ENCODE measurements at places on chromosomes 7 and 10.

DNA sequence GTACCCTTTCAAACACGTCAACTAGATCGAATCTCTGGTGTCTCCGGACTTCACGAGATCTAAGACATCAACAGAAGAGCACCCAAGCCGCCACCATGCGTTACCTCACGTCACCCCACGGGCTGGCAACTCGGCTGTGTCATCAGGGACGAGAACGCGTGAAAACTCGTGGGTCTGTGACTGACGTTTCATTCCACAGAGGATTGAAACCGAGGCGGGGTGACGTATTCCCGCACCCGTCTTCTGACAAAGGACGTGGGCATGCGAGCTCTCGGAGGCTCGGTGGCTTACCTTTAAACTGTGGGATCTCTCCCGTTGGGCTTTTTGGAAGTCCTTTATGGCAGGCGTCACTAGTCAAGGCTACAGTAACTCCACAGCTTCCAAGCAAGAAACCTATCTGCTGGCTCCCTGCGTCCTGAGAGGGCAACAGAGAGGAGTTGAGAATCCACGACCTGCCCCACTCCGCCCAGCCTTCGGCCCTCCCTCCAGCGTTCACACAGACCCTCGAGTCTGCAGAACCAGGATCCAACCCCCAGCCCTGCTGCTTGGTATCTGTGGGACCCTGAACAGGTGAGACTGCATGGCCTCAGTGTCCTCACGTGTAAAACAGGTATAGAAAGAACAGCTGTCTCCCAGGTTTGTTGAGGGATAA is 255.3 kb downstream of the ZMYND11 start:
- no peak overlapping the region for H3K27ac ChIP-seq
- H3K4me3 ChIP-seq = no peak overlapping the region
- DNase-seq = no peak
- no peaks in the 10 kb centered on the region for H3K27me3 ChIP-seq
- peaks cover 3% of the 10 kb centered on the region for H3K36me3 ChIP-seq
- H3K4me1 ChIP-seq = no peaks in the 10 kb centered on the region

DNA sequence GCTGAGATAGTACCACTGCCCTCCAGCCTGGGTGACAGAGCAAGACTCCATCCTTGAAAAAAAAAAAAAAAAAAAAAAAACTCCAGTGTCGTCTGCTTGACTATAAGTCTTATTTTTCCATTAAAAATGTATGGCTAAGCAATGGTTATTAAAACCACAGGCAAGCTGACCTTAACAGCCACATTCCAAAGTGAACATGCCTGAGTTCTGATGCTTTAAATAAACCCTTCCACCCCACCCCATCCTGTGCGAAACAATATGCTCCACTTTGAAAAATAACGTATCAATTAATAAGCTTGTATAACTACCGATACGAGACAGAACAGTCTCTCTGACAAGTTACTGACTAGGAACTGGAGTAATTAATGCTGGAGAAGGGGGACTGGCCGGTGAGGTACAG is 63.7 kb downstream of the LARP4B start:
- H3K27ac ChIP-seq = no peak overlapping the region
- no peak overlapping the region for H3K4me3 ChIP-seq
- peaks cover 41% of the 10 kb centered on the region for H3K36me3 ChIP-seq
- DNase-seq = no peak
- no peaks in the 10 kb centered on the region for H3K27me3 ChIP-seq

DNA sequence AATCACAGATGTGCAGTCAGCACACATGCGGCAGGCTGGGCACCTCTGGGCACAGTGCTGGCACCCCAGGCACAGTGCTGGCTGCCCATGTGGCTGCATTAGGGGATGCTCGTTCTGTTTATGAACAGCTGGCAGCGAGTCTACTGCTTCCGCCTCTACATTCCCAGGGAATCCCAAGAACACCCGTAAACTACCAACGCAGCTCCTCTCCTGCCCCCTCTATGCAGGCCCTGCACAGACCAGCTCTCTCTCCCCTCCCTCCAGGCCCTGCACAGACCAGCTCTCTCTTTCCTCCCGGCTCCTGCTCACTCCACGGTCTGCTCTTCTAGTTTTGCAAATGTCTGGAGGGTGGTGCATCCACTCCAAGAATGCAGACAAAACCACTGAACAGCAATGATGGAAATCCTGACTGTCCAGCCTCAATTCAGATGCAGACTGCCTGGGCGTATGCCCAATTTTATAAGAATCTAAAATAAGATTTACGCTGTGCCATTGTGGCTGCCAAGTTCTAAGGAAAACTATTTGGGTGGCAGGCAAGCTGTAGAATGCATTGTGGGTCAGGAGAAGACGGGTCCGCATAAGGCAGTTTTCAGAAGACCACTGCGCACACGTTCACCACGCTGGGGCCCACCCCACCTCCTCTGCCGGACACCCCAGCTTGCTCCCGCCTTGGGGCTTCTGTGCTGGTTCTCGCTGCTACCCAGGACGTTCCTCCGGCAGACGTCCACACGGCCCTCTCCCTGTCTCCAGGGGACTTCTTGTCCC is 234.6 kb downstream of the ZMYND11 start:
- H3K4me3 ChIP-seq = no peak overlapping the region
- H3K27ac ChIP-seq = no peak overlapping the region
- no peaks in the 10 kb centered on the region for H3K4me1 ChIP-seq
- no peaks in the 10 kb centered on the region for H3K27me3 ChIP-seq

GRCh38 chr10:92914478-92915325 is 66.4 kb downstream of the EXOC6 start:
- no peaks in the 10 kb centered on the region for H3K4me1 ChIP-seq
- H3K36me3 ChIP-seq = peaks cover 3% of the 10 kb centered on the region
- peak; percentile 44 for DNase-seq

- H3K4me3 ChIP-seq = no peak overlapping the region
- H3K36me3 ChIP-seq = no peaks in the 10 kb centered on the region
- H3K27ac ChIP-seq = no peak overlapping the region
- DNase-seq = no peak
- H3K27me3 ChIP-seq = peaks cover 2% of the 10 kb centered on the region
Observed at GRCh38 chr10:128843972-128844371, 623.1 kb upstream of the MGMT start.

DNA sequence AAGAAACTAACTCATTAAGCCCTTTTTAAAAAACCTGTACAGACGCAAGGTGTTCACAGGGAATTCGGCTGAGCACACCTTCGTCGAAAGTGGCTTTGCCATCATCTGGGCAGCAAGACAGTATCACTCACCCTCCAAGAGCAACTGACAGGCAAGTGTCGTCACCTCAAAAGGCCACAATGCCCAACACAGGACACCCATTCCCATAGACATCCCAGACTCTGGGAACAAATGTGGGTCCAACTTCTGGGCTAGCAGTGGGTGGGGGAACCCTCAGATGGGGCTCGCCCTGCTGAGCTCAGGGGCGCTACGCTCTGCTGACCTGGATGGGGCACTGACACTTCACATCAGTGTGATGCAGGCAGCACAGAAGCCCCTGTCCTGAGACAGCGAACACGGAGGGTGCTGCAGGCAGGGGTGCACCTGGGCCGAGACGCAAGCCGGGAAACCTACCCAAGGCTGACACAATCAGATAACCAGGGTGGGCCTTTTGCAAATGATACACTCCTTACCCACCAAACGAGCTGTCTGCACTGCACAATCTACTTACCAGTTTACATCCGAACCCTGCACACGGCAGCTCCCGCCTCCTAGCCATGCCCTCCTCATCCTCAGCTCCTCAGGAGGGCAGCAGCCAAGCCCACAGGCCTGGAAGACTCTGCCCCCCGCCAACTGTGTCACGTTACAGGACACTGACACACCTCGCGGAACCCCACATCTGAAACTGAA is 1.7 kb downstream of the DIP2C start:
- no peak overlapping the region for H3K4me3 ChIP-seq
- H3K36me3 ChIP-seq = no peaks in the 10 kb centered on the region
- no peaks in the 10 kb centered on the region for H3K27me3 ChIP-seq
- DNase-seq = no peak

DNA sequence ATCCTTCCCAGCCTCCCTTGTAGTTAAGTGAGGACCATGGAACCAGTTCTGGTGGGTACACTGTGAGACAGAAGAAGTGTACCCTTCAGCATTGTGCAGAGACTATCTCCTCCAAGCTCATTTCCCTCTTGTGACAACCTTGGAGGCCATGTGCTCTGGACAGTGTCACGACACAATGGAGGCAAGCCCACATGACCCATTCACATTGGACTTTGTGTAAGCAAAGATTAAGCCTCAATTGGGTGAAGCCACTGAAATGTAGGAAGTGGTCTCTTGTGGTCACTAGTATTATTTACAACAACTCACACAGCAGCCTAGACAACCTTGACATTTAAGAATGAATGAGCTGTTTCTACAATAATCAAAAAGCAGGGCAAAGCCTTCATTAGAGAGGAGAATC is 124.2 kb downstream of the INHBA start:
- no peaks in the 10 kb centered on the region for H3K36me3 ChIP-seq
- no peaks in the 10 kb centered on the region for H3K27me3 ChIP-seq
- no peak overlapping the region for H3K27ac ChIP-seq

- H3K36me3 ChIP-seq = no peaks in the 10 kb centered on the region
- H3K27ac ChIP-seq = no peak overlapping the region
- no peaks in the 10 kb centered on the region for H3K4me1 ChIP-seq
Observed at GRCh38 chr10:125201108-125201524, 40.8 kb upstream of the CTBP2 start.

DNA sequence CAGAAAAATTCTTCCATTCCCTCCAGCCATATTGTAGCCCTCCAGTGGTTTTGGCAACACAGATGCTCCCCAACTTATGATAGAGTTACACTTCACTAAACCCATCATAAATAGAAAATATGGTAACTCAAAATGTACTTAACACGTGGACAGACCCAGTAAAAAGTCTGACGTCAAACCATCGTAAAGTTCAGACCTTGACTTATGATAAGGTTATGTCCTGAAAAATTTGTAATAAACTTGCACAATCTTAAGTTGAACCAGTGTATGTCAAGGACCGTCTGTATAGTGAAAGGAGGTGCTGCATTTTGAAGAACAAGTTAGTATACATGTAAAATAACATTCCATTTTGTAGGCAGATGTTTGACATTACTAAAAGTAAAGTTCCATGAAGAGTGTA is 142.8 kb downstream of the NSUN6 start:
- H3K4me3 ChIP-seq = no peak overlapping the region
- no peak for DNase-seq
- H3K4me1 ChIP-seq = no peaks in the 10 kb centered on the region
- no peak overlapping the region for H3K27ac ChIP-seq
- H3K27me3 ChIP-seq = peaks cover 2% of the 10 kb centered on the region

DNA sequence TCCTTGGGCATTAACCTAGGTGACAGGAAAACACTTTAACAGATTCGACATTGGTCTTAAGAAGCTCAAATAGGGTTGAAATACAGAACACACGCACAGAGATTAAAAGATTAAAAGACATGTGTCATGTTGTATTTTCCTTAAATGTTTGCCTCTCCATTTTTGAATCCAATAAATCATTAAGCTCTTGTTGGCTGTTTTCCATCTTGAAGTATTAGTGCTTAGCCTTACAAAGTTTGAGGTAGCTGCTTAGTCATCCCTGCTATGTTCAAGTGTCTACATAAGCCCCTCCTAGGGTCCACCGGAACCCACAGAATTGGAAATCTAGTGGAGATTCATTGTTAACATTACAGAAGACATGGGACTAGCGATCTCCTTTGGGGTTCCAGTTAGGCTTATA is 12.7 kb upstream of the GJD4 start:
- no peaks in the 10 kb centered on the region for H3K27me3 ChIP-seq
- no peaks in the 10 kb centered on the region for H3K4me1 ChIP-seq
- no peak overlapping the region for H3K4me3 ChIP-seq
- no peak for DNase-seq
- H3K36me3 ChIP-seq = no peaks in the 10 kb centered on the region

GRCh38 chr10:128087146-128087883 is 38.9 kb downstream of the MKI67 start:
- H3K36me3 ChIP-seq = peaks cover 21% of the 10 kb centered on the region
- H3K27ac ChIP-seq = no peak overlapping the region
- no peaks in the 10 kb centered on the region for H3K27me3 ChIP-seq
- no peak overlapping the region for H3K4me3 ChIP-seq
- no peaks in the 10 kb centered on the region for H3K4me1 ChIP-seq

Data from CD4-positive, CD25-positive, alpha-beta regulatory T cell (primary cell).